ENCODE measurements at places on chromosomes 4 and X.

DNA sequence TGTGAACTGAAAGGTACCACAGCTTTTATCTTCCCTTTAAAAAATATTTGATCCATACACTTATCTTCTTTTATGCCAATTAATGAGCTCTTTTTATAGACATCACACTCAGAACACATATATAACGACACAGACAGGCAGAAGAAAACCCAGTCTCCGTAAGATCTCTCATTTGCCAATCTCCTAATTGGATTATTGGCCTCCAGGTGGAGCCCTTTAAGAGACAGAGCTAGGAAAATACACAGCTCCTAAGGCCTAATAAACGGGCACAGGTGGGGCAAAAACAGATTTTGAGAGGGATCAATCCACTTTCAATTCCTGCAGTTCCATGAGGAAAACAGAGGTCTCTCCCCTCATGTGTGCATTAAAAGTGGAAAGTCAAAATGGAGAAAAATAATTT is 1495.4 kb downstream of the RPA4 start:
- no peak for DNase-seq

GRCh38 chrX:131571348-131571747 is 27.5 kb downstream of the OR13H1 start:
- no peak for DNase-seq

DNA sequence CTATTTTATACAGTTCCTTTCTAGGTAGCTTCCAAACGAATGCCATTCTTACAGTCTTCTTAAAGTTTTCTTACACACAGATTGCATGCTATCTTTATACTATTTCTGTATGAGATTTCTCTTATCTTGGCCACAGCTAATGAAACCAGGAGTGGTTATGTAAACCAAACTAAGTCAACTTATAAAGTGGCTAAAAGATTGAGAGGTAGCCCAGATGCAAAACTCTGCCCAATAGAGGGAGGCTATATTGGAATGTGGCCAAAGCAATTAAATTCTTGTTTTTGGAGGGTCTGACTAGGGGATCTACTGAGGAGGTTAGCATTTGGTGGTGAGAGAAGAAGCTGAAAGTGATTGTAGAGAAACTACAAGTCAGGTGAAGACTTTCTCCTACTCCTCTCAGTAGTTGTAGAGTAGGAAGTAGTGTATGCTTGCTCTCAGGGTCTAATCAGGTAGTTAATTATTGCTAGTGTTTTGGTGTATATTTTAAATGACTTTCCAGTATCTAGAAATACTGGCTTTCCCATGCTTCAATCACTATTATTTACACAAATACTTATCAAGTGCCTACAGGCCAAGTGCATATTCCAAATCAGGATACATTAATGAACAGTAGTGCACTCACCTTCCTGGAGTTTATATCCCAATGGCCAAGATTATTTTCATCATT is 104.2 kb upstream of the HPGD start:
- no peak for DNase-seq

DNA sequence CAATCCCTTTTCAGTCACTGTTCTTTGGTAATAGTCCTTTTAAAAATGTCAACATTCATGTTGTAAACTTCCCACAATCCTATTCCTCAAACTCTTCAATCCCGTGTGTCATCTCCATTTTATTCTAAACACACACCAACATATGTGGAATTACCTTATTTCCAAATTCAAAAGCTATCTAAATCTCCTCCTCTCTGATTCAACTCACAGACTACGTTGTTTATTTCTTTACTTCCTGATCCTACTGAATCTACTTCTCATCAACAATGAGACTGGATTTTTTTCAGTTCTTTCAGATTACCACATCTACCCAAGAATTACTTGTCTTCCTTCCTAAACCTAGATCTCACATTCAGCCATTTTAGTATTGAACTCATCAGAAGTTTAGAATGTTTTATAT is 188.2 kb downstream of the GABRB1 start:
- DNase-seq: no peak

DNA sequence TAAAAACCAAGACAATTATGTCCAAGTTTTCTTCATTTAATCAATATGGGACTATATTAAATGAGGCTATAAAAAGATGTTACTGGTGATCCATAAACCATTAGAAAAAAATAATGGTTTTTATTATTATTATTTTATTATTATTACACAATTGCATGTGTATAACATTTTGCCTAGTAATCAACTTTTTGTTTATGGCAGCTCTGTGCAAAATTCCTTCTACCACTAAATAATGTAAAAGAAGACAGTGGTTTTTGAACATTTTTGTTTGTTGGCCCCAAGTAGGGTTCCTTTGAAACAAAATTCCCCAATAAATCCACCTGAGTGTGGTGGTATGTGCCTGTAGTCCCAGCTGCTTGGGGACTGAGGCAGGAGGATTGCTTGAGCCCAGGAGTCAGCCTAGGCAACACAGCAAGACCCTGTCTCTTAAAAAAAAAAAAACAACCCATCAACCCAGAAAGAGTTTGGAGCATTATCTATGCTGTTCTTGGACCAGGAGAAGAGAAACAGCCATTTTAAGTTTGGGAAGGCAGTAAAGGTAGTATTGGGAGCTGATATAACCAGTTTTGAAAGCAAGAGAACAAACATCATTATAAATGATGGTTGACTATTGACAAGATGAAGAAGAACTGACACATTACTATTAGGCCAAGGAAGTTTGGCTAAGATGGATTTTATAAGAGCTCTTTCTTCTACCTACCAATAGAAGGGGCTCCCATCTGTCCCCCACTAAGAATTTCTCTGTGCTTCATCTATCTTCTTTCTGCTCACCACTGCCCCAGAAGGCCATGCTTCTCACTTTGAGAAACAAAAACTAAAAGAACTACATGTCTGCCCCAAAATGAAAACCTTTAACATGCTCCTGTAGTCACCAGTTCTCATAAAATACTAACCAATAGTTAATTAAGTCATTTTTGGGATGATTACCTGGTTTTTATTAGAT is 2.2 kb downstream of the TMEM156 start:
- no peak for DNase-seq

GRCh38 chr4:20543131-20543530 is 157.1 kb upstream of the PACRGL start:
- no peak for DNase-seq
